Stimulated activated CD8-positive, alpha-beta memory T cell treated with anti-CD3 and anti-CD28 coated beads, Interleukin-15, amount 100 ng/mL, for 24 hours (primary cell): ENCODE measurements at places on chromosomes 5 and 9.
A peak's percentile ranks its signal among the peaks of the same experiment; 100 is the strongest.

DNA sequence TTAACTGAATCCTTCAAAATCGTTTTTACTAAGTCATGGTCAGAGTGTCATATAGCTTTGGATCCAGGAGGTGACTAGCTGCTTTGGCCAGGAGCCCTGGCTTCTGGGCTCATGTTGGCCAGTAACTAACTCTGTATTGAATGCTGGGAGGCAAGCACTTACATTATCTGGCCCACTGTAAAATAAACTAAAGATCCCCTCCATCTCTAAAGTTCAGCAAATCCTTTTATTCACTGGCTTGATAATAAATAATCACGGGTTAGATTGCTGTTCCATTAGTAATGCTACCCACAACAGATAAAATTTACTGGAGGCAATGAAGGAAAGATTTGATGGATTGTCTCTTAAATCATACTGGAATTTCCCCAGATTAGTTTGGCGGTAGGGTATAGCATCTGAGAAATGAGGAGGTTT is 382.2 kb upstream of the TLE4 start:
- DNase-seq, result no peak

GRCh38 chr9:109109967-109110328 is 9.8 kb downstream of the TMEM245 start:
- DNase-seq, result no peak

DNA sequence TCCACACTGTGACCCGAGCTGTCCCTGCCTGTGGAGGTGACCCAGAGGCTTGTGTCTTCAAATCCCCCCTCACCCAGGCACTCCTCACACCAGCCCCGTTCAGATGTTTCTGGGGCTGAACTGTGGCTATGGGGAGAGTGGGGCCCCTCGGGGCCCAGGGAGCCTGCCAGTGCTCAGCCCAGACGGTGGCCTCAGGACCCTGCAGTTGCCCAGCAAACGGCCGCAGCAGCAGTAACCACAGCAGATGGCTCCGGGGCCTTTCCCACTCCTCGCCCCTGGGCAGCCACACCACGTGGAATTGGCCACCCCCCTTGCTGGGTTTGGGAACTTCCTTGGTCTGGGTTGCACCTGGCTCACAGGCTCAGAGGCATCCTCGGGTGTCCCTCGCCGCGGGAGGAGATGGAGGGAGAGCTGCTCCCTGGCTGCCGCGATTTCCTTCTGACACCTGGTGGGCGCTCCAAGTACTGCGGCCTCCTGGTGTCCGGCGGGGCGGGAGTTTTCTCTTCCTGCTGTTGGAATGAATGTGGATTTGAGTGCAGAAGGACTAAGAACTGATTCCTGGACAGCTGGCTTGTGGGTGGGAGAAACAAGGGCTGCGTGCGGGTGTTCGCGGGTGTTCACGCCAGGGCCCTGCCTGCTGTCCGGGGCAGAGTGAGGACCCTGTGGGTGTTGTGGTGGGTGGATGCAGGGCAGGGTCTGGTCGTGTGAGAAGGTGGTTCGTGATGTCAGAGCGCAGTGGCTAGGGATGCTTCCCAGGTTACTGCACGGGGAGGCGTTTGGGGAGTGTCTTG is 97.5 kb downstream of the COL5A1 start:
- peak; percentile 3 for DNase-seq

GRCh38 chr5:149172709-149173505 is 31.6 kb downstream of the ABLIM3 start:
- DNase-seq, result no peak

- DNase-seq, result no peak
Observed at GRCh38 chr9:95074632-95075031, 242.9 kb downstream of the FANCC start.

- DNase-seq, result no peak
Observed at GRCh38 chr5:172792701-172793570, 21.9 kb upstream of the DUSP1 start.

GRCh38 chr5:150659360-150660107 is 1.5 kb upstream of the MYOZ3 start:
- DNase-seq, result no peak

GRCh38 chr9:132717326-132717945 is 47.2 kb downstream of the GTF3C4 start:
- no peak for DNase-seq

GRCh38 chr5:95878417-95879323 is 56.1 kb upstream of the GLRX start:
- no peak for DNase-seq

GRCh38 chr5:123422433-123423277 is 548 bp downstream of the CEP120 start:
- DNase-seq, result no peak

DNA sequence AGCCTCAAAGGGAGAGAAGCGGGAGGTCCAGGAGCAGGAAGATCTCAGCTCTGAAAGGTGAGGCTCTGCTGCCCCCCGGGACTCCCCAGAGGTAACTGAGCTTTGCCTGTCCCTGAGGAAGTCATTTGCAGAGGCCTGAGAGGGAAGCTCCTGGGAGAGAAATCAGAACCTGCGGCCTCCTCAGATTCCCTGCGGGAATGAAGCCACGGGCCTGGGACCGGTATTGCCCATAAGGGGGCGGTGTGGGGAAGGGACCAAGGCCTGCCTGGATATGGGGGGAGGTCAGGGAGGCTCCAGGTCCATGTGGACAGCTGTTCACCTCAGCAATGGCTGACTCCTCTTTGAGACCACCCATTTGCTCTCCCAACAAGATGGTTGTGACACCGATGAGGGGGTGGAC is 1.3 kb downstream of the SPATA31E1 start:
- no peak for DNase-seq

DNA sequence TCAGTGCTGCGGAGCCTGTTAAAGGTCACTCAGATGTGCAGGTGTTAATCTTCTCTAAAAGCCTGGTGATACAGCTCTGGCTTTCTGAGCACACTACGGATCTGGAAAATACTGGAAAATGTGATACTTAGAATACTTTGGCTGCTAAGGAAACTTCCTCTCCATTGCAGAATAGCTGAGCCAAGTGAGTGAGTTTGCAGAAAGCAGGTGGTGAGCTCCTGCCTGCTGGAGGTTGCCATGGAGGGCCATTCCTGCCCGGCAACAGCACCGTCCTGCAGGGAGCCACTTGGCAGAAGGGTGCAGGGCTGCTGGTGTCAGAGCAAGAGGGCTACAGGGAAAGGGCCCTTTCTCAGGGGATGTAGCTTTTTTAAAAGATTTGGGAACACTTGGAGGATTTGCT is 40.7 kb downstream of the SECISBP2 start:
- no peak for DNase-seq

DNA sequence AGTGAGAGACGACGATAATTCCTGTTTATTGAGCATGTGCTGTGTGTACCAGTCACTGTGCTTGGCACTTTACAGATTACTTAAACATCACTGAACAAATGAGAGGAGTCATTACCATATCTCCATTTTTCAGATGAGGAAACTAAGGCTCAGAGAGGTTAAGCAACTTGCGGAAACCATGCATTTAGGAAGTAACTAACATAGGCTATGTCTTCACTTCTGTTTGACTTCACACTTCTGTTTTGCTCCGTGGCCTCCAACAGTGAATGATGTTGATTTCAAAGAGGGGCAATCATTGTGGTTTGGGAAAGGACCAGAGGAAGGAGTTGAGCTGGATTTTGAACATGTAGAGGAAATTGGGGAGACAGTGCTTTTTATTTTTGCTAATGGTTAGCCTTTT is 16.7 kb downstream of the GCNT1 start:
- DNase-seq, result no peak

DNA sequence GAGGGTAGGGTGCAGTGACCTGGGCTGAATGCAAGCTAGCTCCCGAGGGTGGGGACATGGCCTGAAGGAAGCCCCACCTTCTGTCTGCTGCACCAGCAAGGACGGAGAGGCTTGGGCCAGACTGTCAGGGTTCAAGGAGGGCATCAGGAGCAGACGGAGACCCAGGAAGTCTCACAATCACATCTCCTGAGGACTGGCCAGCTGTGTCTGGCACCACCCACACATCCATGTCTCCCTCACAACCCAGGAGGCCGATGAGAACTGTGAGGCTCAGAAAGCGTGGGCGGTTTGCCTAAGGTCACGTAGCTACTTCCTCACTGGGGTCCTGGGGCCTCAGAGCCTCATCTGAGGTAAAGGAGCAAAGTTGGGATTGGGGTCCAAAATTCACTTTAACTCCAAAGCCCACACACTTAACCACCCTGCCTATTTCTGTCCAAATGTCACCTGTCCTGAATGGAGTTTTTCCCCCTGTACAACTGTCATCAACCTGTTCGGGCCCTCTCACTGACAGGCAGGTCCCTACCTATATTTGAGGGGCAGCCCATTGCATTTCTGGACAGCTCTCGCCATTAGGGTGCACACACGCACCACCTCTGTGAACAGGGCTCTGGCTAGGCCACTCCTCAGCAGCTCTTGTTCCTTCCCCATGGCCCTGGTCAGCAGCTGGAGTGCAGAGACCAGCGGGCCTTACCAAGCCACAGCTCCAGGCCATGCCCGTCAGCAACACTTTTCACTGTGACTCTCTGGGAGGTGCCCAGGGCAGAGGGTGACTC is 3.4 kb downstream of the IL13 start:
- no peak for DNase-seq

GRCh38 chr5:146130440-146131045 is 25.2 kb upstream of the PLAC8L1 start:
- DNase-seq, result no peak

DNA sequence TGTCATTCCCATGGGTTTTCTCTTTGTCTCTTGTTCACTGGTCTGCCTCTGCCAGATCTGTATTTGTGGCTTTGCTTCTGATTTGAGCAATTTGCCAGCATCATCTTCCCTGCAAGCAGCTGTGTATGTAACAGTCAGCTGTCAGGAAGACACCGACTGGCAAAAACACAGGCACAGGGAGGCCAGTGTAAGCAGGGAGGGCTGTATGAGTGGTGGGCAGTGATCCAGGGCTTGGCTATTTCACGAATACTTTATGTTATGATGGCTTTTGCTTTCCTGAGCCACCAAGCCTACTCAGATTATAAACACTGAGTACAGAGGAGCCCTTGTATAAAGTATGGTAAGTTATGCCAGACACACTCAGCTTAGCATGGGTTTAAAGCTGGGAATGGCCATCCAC is 11.6 kb downstream of the BNIP1 start:
- DNase-seq, result no peak

- DNase-seq, result no peak
Observed at GRCh38 chr9:31590091-31590490, 794.4 kb upstream of the ACO1 start.

DNA sequence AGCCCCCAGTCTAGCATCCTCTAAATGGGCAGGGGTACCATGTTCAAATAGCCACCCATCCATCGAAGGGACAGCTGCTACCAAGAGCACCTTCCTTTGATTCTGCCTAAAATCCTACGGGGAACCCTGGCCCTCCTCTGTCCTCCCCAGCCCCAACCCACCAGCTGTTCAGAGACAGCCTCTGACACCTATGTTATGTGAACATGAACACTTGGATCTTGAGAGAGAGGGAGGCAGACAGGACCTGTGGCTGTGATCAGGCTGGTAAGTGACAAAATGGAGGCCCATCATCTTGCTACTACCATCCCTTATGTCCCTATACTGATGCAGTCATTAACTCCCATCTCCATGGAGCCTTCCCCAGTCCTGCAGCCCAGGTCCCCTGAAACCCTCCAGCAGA is 8.2 kb downstream of the SLC23A1 start:
- no peak for DNase-seq

DNA sequence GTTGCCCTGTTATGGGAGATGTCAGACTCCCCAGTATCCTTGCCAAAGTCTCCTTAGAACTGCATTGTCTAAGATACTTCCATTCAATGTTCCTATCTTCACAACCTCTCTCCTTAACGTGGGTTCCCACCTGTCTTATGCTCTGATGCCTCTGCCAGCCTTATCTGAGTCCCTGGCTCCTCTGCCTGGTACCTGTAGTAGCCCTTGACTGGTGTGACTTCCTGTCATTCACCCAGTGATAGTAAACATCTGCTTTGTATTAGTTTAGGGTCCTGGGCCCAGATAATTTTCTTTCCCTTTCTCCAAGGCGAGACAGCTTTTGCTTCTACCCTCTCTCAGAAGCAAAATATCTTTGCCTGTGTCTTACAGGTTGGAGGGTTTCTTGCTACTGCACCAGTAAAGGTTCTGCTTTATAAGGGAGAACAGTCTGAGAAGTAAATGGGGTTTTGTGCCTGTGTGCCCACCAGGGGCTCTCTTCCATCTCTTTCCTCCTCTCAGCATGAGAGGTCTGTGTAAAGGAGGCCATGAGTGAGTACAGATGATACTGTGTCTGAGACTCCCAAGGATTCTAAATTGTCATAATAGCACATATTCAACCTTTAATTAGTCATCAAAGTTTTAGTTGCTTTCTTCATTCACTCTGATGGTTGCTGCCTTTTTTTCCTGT is 220.8 kb downstream of the PRR16 start:
- no peak for DNase-seq

- no peak for DNase-seq
Observed at GRCh38 chr9:136291306-136292025, 12.4 kb downstream of the CCDC187 start.

DNA sequence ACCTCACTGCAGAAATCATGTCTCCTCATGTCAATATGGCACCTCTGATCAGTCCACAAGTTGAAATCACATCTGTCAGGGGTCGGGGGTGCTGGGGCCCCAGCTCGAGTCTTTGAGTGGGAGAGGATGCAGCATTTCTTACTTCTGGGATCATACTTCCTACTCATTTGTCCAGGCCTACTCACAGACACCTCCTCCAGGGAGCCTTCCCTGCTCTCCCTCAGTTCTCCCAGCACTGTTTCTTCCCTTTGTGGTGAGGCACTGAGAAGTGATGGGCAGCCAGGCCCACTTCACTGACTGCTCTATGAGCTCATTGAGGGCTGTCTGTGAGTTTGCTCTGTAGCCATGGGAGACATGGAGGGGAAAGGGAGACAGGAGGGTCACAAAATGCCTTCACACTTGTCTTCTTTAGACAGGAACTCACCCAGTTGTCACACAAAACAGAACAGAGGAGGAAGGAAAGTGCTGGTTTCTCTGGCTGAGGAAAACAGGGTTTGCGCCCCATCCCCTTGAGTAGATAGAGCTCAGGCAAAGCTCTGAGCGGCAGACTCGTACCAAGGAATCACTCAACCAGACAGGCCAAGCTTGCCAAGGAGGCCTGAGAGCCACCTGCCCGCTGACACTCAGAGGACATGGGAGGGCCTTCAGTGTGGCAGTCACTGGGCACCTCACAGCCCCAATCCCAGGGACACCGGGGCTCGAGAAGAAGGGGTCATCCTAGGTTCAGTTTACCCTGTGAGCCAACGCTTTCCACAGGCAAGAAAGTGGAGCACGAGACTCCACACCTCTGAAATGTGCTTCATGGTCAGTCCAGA is 152.9 kb downstream of the GABBR2 start:
- no peak for DNase-seq

DNA sequence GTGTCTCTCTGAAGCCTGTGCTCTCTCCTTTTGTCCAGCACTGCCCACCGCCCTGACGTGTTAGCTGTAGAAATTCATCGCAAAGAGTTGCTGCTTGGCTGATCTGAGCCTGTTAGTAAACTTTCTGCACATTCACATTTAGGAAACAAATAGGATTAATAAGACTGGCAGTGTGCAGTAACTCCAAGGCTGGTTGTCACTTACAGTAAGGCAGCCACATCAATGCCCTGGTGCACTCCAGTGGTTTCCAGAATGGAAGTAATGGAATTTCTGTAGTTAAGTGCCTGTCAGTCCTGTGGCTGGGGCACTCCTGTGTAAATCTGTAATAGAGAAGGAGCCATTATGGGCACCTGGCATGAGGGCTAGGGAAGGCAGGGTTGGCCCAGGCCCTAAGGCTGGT is 70.6 kb downstream of the DOCK2 start:
- DNase-seq, result no peak
